ENCODE measurements at places on chromosomes 4 and X.

DNA sequence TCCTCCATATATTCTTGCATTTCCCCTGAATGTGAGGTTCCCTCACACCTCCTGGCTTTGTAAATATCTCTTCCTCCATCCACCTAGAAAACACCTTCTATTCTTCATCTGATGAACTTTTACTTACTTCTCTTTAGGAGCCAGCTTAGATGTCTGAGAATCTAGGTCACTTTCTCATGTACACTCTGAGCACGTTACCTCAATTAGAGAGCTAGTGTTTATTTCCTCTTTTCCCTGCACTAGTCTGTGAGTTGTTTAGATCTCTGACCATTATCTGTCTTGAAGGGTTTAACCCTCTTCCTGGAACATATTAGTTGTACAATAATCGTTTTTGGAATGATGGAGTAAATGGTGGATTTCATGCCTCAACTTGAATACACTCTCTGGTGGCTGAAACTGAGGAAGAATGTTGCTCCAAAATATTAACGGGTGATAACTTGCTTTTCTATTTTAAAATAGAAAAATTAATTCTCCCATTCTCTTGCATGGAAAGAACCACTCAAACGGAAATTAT is 8.5 kb upstream of the NEIL3 start:
- no peak for DNase-seq

DNA sequence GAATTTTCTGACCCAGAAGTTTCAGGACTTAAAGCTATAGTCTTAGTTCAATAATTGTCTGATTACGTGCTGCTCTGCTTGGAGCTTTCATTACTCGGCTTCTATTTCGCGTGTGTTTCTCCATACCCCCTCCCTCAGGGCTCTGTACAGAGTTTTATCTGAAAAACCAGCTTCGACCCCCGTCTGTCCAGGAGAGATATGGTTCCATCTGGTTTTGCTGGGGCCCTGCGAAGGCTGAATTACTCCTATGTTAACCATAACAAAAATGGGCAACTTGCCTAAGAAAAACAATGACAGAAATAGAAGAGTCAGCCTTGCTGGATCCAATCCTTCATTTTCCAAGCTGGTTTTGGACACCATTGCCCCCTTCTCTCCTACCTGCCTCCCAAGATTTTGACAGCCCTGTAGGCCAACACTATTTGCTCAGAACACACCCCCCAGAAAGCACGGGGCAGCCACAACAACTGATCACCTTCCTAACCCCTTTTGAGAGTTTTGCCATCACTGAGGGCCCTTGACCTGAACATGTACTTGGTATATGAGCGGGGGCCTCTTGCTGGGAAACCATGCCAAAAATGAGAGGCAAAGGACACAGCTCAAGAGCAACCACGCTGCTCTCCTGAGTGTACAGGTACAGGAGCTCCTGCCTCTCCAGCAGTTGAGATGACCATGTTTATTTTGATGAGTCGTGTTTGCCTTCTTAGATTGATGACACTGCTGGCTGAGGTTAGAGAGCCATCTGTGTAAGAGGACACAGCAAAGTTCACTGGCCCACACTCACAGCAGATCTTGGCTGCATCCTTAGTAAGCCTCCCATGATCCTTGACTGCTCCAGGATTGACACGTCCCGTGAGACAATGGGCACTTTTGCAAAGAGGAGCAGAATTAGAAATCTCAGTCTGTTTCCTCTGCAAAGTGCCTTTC is 36.2 kb upstream of the ATP6AP2 start:
- no peak for DNase-seq

DNA sequence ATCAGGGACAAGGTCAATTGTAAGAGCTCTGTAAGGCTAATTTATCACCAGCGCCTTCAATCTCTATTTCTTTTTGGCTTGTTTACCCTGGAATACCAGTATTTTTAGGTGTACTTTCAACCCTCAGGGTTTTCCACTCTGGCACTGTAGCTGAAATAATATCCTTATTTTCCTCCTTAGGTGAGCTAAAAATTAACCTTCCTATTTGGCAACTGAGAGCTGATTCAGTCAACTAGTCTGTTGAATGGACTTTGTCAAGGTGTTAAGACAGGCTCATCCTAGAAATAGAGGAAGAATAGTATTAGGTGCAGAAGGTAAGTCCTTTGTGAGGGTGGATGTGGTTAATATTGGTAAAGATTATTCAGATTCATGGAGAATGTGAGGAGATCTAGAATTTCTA is 101.3 kb upstream of the BANK1 start:
- no peak for DNase-seq

DNA sequence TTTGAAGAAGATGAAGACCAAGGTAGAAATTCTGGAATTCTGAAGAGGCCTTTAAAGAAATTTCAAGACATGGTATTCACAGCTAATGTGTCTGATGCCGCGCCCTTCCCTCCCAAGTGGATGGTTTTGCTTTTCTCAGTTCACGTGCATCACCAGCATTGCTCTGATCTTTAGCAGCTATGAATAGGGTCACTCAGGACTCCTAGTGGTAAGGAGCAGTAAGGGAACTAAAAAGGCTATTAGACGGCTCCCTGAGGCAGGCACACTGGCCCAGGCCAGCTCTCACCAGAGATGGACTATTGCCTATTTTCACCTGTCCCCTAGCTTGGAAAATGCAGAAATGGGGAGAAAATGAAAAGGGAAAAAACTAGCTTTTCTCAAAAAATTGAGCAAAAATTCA is 447.5 kb upstream of the RASGEF1B start:
- peak; percentile 1 for DNase-seq

GRCh38 chrX:128396601-128397000 is 344.4 kb upstream of the ACTRT1 start:
- DNase-seq: no peak

- no peak for DNase-seq
These were observed 212.9 kb upstream of the SMIM31 start for GRCh38 chr4:164540987-164541386.

GRCh38 chr4:118683513-118683912 is 1.7 kb upstream of the METTL14 start:
- no peak for DNase-seq

- no peak for DNase-seq
These were observed 125.5 kb downstream of the GPC3 start for GRCh38 chrX:133859860-133860259.

GRCh38 chr4:127421437-127421836 is 211.3 kb upstream of the INTU start:
- DNase-seq: no peak

GRCh38 chr4:61373901-61374440 is 173.8 kb downstream of the ADGRL3 start:
- DNase-seq: no peak

- DNase-seq: no peak
These were observed 348.4 kb downstream of the FBXO8 start for GRCh38 chr4:173934933-173935620.

- no peak for DNase-seq
These were observed 381.0 kb upstream of the TRAM1L1 start for GRCh38 chr4:117466388-117466787.

GRCh38 chrX:21781976-21782375 is 24.1 kb upstream of the SMPX start:
- DNase-seq: no peak

DNA sequence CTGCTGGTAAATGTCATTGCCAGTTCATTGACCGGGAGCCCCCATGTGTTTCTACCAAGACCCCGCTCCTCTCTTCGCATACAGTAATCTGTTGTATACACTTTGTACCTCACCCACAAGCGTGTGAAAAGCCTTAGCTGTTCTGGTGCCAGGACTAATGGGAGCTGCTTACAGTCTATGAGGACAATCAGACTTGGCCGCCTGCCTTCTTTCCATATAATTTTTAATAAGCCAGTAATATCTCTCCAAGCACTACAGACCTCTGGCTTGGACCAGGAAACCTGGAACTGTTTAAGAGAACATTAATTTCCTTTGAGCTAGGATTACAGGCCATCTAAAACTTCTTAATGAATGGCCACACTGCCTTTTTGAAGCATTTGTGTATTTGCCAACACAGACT is 149.7 kb upstream of the MSX1 start:
- no peak for DNase-seq

GRCh38 chr4:1669270-1669669 is 14.8 kb downstream of the FAM53A start:
- DNase-seq: no peak

DNA sequence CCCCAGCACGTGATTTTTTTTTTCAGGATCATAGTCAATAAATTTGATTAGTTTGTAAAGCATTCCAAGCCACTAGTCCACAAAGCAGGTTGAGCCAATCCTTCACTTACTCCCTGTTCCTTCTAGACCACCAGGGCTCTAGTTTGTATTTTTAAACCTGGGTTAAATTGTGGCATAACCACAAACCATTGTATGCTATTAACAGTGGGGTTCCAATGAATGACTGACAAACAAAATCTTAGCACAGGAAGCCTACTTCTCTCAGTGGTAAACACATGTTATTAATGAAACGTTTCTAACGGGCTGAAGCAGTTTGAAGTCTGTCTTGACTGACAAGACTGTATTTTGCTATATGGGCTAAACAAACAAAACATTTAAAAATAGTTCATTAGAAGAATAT is 48.6 kb upstream of the GYPA start:
- no peak for DNase-seq

- no peak for DNase-seq
These were observed 312.4 kb upstream of the PABPC5 start for GRCh38 chrX:91122151-91122694.

GRCh38 chrX:3119376-3119775 is 78.1 kb downstream of the ARSF start:
- DNase-seq: no peak

- no peak for DNase-seq
These were observed 34.0 kb downstream of the LHFPL1 start for GRCh38 chrX:112645774-112646173.

GRCh38 chr4:72326692-72327632 is 242.1 kb downstream of the ADAMTS3 start:
- peak; percentile 15 for DNase-seq

GRCh38 chrX:72526534-72527508 is 45.8 kb downstream of the HDAC8 start:
- no peak for DNase-seq

DNA sequence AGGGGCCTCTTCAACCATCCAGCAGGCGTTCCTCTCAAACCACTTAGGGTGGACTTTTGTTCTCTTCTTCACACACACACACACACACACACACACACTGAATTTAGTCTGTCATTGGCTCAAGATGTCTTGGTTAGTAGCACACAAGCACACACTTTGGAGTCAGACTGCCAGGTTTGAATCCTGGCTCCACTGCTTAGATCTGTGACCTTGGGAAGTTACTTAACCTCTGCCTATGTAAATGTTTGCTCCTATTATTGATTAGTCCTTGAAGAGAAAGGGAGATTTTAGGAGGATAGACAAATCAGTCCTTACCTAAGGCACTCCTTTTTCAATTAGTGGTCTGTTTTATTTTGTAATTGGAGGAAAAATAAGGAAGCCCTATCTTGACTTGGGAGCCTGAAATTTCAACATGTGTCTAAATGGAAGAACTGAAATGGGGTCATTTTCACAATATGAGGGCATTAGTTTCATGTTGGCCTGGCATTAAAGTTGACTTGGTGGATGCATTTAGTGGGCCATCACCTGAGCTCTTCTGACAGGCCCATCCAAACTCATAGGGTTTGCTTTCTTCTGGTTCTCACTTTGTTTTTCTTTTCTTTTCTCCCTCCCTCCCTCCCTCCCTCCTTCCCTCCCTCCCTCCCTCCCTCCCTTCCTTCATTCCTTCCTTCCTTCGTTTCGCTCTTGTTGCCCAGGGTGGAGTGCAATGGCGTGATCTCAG is 13.3 kb upstream of the TMEM131L start:
- DNase-seq: no peak

DNA sequence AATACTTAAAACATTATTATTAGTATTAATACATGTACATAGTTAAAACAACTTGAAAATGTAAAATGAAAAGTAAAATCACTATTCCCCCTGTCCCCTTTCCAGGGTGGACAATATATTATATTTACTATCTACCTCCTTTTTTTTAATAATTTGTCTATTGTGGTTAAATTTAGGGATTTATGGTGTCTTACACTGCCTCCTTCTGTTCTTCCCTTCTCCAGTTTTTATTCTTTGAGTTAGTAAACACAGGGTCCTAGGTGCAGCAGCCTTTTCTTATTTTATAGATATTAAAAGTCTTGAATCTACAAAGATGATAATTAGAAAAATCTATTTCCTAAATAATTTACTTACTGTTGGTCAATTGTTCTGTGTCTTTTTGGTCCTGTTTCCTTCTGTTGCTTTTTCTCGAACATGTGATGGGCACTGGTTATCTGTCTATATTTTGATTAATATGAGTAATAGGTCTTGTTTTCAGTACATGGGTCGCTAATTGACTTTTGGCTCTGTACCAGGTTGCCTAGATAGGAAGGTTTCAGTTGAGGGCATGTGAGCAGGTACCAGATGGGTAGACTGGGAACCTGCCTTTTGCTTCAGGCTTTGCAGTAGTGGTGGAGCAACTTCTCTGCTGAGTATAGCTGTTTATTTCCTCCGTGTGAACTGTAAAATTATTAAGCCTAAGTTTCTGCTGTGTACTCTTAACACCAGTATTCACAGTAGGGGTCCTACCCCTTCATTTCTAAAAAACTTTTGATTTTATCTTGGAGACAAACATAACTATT is 1.1 kb downstream of the NUDT9 start:
- no peak for DNase-seq

DNA sequence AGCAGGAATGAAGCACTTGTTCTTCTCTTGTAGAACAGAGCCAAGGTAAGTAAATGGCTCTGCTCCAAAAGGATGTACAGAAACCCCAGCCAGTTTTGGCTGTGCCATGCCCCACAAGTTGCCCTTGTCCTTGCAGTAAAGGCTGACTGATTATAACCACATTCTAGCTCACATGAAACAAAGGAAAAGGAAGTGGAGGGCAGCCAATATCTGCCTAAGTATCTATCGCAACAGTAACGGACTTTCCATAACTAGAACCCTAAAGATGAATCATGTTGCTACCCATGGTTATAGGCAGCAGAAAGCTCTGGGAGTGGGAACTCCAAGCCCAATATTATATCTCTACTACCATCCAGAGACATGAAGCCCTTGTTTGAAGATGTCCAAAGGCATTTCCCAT is 95.7 kb downstream of the COMMD8 start:
- DNase-seq: no peak

DNA sequence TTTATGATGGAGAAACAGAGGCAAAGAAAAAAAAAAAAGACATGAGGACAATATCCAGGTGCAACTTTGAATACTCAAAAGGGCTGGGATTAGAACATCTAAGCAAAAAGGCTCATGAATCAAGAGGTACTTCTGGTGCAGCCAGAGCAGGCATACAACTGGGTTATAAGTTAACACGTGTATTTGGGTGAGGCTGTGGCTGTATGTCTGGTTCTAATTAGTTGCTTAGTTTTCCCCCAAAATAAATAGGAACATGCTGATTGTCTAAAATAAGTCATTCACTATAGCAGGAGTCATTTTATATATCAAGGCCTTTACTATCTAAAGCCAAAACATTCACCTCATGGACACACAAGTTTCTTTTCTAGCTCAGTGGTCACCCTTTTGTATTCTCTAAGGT is 20.2 kb downstream of the NHS start:
- no peak for DNase-seq

GRCh38 chr4:108058685-108059440 is 69.2 kb downstream of the HADH start:
- no peak for DNase-seq

- no peak for DNase-seq
These were observed 632.0 kb upstream of the TENM3 start for GRCh38 chr4:181611033-181611711.

- no peak for DNase-seq
These were observed 43.0 kb upstream of the GABRA2 start for GRCh38 chr4:46432923-46433322.
